Stimulated activated CD8-positive, alpha-beta memory T cell treated with anti-CD3 and anti-CD28 coated beads, Interleukin-7, amount 100 ng/mL, for 1 hour (primary cell): ENCODE measurements at places on chromosomes 6 and 20.

DNA sequence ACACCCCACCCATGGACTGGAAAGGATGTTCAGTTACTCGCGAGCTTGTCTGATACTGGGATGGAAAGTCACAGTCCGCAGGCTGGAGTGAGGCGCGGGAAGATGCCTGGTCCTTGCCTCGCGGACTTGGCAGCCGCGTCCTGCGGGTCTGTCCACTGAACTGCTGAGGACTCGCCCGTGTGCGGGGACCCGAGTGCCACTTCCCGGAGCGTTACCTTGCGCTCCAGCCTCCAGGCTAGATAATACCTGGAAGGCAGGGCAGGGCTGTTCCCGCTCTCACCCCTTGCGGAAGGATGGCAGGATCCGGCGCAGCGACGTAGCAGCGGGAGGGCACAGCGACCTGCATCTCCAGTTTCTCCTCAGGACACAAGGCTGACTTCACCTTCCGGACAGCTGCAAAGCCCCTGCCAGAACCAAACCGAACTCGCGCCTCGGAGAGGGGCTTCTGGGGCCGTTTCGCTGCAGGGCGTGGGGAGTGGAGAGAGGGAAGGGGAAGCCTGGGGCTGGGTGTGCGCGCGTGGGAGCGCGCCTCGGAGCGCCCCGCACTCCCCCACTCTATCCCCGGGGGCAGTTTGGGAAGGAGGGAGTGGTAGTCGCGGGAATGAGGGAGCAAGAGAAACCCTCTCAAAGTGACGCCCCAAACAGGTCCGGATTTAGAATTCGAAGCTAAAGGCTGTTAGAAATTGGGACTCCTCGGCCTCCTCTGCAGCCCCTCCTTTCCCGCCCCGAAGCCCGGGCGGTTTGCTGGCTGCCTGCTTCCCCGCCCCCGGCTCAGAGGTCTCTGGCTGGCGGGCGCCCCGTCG is at the start of gene KCNQ5:
Gene KCNQ5, plus strand, starts transcription at position 774 of the 803 bp plus-strand sequence.
- DNase-seq: no peak

GRCh38 chr20:59560588-59561227 is 43.6 kb upstream of the PHACTR3 start:
- DNase-seq: no peak

GRCh38 chr6:39086294-39086693 is 28.7 kb downstream of the SAYSD1 start:
- no peak for DNase-seq

GRCh38 chr6:138278326-138278725 is 60.0 kb upstream of the PBOV1 start:
- DNase-seq: no peak

GRCh38 chr6:169266746-169267591 is 13.3 kb upstream of the THBS2 start:
- no peak for DNase-seq

- no peak for DNase-seq
Observed at GRCh38 chr6:40925341-40925740, 113.7 kb downstream of the UNC5CL start.

DNA sequence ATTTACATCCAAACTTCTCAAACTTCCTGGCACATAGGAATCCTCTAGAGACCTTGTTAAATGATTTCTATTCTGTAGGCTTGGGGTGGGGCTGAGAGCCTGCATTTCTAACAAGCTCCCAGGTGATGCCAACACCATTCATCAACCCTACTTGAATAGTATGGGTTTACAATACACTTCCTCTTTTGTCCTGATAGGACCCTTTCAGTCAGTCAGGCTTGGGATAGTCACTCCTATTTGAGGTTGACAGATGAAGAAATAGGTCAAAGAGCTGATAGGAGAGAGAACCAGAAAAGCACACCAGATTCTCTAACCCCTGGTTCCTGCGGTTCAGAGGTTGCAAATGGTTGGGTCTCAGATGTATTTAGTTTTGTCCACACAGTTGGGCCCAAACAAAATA is 273.4 kb downstream of the TSHZ2 start:
- no peak for DNase-seq

DNA sequence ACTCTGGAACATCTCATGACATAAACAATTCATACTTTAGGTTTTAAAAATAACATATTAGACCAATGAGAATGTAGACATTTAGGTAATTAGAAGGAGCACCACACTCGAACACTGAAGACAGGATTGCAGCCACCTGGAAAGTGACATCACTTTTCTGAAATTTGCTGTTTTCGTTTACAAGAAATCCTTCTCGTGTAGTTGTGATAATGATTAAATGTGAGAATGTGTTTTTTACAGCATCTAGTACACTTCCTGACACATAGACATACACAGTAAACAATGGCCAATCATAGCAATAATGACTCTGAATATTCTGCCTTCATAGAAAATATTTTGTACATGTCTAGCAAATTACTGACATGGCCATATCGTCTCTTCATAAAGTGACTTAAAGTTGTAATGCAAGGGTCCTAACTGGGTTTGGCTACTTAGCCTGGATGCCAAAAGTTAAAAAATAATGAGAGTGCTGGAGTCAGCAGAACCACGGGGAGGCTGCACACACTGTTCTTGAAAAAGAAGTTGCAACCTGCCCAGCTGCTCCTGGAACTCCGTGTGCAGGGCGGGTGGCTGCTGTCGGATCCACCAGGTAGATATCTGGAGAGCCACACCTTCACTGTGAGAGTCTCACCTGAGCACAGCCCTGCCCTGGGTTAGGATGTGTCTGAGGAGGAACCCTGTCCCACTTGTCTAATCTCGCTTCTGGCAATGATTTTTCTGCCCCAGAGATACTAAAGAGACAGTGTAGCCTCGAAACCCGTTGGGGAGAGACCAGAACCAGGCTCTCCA is 212.9 kb downstream of the QKI start:
- DNase-seq: no peak

DNA sequence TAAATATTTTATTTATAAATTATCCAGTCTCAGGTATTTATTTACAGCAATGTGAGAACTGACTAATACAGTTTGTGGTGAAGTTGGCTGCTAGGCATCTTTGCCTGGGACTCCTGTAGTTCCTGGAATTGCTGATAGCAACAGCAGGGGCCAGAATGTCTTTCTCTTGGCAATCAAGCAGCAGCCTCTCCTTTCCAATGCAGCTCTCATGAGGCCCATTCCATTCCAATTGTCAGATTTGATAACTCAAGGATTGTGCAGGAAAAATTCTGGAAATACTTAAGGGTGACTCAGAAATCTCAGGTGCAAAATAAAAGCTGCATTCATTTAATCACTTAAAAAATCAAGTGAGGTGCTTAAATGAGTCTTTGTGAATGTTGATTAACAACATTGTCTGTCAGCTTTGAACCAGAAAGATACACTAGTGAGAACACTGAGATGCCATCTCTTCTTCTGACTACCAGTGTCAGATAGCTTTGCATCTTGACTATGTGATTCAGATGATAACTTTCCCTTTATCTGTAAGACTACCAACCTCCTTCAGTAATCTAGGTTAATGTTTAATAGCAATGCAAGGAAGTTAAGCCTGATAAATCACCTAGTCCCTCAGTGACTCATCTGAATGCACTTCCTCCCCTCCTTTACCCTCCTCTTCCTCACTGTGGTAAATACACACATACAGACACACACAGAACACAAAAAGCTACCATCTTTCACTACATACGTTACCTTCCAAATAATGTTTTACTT is 32.1 kb upstream of the COL21A1 start:
- DNase-seq: no peak

- no peak for DNase-seq
Observed at GRCh38 chr20:8155812-8156211, 23.7 kb downstream of the PLCB1 start.

DNA sequence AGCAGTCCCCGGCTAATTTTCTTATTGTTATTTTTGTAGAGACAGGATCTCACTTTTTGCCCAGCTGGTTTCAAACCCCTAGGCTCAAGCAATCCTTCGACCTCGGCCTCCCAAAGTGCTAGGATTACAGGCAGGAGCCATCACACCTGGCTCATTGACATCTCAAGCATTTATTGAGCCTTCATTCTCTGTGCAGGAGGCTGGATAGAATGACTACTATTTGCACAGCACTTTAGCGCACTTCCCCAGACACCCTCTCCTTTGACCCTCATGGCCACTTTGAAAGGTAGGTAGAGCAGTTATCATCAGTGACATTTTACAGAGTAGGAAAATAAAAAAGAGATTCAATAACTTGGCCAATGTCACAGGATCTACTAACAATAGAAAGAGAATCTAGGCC is 124.0 kb upstream of the STXBP5 start:
- no peak for DNase-seq

- no peak for DNase-seq
Observed at GRCh38 chr6:99894815-99895214, 99.2 kb downstream of the MCHR2 start.

- DNase-seq: no peak
Observed at GRCh38 chr20:46361381-46361780, 45.0 kb downstream of the ELMO2 start.

- DNase-seq: no peak
Observed at GRCh38 chr6:16333580-16333979, 95.2 kb downstream of the GMPR start.

GRCh38 chr20:40632346-40632976 is 56.6 kb downstream of the MAFB start:
- no peak for DNase-seq

DNA sequence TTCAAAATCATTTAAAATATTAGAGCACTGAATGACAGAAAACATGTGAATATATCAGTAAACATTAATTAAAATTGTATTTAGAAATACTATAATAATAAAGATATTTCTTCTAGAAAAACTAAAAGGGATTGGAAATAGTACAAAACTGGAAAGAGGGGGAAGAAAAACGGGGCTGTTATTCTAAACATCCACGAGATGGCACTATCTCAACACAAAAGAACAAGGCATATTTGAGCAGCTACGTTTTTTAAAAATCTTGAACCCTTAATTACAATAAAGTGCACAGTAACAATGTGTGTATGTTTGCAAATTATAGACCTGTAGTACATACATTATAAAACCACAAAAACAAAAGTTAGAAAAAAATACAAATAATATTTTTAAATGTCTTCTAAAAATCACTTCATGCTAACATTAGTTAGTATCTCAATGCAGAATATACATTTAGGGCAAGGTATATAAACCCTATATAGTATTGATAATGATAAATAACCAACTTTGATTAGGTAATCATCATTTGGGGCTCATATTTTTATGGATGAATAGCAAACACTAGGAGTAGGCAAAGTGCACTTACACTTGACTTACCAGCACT is 42.5 kb upstream of the PNISR start:
- no peak for DNase-seq

- DNase-seq: no peak
Observed at GRCh38 chr6:154425034-154425433, 68.4 kb upstream of the IPCEF1 start.

GRCh38 chr6:6764764-6765434 is 176.4 kb downstream of the LY86 start:
- no peak for DNase-seq

DNA sequence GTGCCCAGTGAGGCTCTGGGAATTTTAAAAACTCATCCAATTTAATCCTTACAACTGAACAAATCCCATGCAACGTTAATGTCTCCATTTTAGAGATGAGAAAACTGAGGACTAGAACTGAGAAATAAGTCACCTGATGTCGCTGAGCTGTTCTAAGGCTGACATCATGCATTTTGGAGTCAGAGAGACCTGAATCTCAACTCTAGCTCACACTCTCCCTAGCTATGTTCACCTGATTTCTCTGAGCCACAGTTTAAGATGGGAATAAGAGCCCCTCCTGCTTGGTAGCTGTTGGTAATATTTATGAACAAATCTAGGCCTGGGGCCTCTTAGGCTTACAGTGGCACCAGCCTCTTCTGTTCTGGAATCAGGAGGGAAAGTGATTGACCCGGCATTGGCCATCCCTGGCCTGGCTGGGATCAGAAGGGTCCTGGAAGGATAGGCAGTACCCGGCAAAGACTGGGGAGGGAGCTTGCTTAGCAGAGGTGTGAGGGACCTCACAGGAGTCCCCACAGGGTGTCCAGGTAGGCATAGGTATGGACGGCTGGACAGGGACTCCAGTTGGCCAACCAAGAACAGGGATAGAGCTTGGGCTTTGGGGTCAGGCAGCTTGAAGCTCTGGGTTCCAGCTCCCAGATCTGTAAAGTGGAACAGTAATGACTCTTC is 18.8 kb upstream of the CSNK2A1 start:
- no peak for DNase-seq

DNA sequence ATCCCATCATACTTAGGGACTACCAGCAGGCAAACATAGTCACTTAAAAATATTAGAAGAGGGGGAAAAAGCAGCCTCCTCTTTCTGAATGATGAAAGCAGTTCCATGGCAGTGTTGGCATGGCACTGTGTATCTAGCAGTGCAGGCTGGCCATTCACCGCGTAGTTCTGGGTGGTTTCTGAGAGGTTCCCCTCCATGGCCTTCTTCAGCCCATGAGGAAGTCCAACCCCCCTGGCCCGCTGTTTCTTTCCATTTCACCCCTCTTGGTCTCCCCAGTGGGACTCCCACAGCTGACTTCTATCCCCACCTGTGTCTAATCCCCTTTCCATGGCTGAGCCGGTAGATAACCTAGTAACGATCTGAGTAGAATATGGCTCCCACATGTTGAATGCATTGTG is 17.0 kb downstream of the PPARD start:
- no peak for DNase-seq
